ENCODE measurements at places on chromosomes 7 and 10.

DNA sequence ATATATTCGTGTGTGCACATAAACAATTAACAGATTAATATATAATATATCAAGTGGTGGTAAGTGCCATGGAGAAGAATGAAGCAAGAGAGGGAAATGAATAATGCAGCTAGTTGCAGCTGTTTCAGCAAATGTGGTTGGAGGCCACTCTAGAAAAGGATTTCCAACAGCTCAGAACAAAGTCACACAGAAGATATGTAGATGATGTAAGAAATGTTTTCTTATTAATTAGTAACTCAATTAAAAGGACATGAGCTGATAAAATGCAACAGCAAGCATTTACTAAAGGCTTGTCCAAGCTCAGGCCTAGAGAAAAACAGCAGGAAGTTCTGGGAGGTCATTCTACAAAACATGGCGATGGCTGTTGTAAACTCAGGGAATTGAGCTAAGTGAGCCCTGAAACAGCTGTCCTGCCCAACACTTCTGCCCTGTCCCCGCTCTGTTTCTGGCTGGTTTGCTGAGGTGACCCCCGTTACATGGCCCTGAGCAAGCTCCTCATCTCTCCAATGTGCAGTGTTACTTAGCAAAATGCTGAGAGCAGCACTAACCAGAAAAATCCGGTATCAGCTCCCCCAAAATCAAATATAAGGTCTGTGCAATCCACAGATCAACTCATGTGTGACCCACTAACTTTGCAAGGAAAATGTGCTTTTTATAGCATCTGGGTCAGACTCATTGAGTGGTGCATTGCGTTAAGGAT is 23.4 kb upstream of the C10orf67 start:
- DNase-seq = no peak

- no peak for DNase-seq
These were observed 85.6 kb upstream of the AGR3 start for GRCh38 chr7:16967300-16967811.

DNA sequence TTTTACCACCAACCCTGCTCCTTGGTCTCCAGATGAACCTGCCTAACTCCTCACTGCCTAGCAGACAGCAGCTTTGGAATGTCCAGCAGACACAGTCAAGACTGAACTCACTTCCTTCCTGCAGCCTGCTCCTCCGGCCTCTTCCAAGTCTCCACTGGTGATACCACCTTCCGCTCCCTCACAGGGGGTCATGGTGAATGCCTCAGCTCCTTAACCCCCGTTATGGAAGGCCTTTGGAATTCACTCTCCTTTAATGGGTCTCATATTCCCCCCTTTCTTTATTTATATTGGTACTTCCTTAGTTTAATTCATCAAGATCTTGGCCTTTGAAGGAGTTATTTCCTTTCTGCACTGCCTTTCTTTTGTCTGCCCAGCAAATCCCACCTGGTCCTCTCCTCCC is 44.9 kb upstream of the ZNF32 start:
- peak; percentile 29 for DNase-seq

DNA sequence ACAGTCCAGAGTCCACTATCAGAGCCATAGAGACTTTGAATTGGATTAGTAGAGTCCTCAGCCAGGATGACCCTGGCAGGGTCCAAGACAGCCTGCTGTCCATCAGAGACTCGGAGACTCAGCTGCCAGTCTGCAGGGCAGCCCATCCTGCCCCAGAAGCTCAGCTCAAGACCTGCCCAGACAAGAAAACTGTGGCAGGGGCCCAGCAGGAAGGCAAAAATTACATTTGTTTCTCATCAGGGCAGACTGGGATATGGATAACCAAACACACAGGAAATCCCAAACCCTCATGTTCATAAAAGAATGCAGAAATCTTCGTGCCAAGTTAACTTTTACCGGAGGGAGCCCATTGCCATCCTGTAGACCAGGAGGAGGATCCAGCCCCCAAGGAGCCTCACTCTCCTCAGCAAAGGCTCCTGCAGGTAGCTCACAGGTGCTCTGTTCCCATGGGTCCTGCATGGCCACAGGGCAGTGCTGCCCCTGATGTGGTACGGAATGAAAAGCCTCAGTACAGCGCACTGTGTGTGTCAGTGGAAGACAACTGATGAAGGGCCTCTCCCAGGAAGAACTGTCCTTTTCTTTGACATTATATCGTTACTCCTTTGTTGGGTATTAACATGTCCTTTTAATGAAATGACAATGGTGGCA is 222.2 kb downstream of the KCNMA1 start:
- no peak for DNase-seq

- no peak for DNase-seq
These were observed 16.3 kb downstream of the CYP2W1 start for GRCh38 chr7:999149-999879.

Measured in HFF-Myc (cell line).